ENCODE measurements at places on chromosomes 5 and 9.

- no peak for DNase-seq
Observed at GRCh38 chr5:151284392-151284967, 19.1 kb downstream of the SLC36A3 start.

GRCh38 chr5:164256351-164256750, 750.9 kb downstream of the MAT2B start:
- no peak for DNase-seq

DNA sequence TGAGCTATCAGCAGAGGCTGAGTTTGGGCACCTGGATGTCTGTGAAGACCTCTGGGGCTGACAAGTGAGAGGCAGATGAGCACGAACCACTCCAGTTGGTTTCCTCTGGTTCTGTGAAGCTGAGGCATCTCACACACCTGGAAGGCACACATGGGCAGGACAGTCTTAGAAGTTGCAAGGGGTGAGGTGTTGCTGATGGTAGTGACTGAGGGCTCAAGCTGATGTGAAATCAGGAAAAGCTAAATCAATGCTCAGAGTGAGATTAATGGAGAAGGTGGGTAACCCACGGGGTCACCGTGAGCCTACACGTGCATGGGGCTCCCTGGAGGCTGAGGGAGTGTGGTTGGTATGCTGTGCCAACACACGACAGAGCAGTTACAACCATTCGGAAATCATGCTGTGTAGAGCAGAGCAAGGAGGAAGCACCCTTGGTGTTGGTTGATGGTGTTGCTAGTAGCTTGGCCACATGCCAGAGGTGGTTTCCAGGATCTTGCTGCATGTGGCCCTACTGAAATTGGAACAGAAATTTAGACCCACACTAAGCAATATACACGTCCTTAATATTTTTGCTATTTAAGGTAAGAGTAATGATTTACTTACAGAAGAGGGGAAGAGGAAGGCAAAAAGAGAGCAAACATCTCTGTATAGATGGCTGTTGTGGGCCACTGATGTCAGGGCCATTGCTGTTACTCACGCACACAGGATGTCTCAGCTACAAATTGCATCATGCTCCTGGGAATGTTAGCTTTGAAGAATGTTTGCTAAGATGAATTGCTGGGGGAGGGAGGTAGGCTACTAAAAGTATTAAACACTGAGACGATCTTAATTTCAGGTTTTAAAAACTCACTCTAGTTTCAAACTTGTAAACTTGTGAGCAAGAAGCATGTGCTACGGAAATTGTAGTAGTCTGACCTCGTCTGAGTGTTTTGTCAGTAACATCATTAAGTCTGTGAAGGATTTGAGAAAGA, 170.5 kb downstream of the ARHGEF28 start:
- DNase-seq = no peak

GRCh38 chr5:135439231-135440205, 7.6 kb downstream of the DCANP1 start:
- no peak for DNase-seq

DNA sequence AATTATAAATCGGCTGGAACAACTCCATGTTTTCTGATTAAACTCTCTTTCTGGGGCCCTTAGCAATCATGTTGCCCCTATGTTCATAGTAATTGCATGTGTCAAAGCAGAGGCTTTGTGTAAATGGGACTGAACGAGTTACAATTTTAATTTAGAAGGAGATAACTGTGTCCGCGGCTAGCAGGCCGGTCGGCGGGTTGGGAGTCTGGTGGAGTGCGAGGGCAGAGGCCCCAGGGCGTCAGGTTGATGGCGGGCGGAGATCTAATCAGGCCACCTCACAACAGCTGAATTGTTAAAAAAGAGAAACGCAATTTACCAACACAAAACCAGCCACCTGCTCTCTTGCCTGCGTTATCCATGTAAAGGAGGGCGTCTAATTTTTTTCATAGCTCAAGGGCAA, 134.9 kb upstream of the LPCAT1 start:
- no peak for DNase-seq

DNA sequence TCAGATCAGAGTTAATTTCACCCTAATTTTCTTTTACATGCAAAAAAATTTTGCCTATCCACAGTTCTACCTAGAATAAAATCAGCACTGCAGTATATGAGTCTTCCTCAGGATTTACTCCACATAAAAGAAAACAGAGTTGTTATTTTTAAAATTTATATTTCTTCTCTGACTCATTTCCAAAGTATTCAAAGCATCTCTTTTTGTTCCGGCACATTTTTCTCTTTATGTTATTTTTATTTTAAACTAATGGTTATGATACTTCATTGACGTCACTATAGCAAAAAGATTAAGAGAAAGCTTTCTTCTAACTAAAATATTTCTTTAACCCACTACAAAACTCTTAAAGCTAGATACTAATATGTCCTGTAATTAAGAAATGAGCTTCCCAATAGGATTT, 590.4 kb downstream of the PRELID2 start:
- no peak for DNase-seq

DNA sequence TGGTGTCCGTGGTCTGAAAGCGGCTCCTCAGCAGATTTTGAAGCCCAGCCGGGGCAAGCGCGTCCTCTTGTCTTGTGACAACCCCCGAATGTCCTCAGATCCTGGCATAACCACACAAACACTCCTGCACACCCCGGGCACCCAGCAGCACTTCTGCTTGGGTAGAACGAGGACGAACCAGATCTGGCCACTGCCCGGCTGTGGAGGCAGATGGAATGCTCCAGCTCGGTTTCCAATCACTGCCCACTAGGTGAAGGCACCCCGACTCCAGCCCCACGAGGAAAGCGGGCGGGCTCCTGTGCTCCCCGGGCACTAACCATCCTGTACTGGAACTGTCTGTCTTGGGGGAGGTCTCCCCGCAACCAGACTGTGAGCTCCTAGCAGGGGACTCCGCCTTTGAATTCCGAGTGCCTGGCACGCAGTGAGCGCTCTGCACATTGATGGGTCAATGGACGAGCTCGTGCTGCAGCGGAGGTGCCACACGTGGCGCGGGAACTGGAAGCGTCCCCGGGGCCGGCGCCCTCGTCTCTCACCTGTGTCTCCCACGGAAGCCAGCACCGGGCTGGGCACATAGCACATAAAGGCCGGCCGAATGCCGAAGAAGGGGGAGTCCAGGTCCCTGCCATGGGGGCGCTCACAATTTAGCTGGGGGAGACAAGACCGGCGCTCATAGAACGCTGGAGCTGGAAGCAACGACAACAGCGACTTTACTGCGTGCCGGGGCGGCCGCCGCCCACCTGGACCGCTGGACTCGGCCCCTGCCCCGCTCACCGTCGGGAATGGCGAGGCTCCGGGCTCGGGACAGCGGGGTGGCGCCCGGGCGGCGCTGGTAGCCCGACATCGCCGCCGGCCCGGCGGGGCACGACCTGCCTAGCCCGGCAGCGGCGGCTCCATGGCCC, 608 bp downstream of the ENTR1 start:
- no peak for DNase-seq

DNA sequence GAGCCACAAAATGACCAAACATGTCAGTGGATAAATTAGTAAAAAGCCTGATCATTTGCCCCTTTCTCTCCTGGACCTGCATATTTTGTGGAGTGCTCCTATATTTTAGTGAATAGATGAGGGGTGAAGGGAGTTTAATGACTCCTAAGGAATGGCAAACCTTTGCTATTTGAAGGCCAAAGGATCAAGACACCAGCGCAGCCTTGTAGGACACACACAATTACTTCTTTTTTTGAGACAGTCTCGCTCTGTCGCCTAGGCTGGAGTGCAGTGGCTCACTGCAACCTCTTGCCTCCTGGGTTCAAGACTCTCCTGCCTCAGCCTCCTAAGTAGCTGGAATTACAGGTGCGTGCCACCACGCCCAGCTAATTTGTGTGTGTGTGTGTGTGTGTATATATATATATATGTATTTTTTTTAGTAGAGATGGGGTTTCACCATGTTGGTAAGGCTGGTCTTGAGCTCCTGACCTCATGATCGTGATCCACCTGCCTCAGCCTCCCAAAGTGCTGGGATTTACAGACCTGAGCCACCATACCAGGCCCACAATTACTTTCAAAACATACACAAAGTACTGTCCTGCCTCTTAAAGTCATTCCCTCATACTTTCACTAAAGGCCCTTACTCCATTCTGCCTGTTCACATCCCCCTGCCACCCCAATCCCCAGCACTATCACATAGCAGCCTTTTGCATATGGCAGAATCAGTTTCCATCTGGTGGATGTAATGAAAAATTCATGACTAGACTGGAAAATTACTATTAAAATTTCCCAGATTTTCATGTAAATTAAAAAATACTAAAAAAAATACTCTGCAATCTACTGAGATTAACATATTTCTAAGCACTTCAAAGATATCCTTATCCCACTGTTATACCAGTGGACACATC, 60.4 kb downstream of the CSNK1A1 start:
- no peak for DNase-seq

DNA sequence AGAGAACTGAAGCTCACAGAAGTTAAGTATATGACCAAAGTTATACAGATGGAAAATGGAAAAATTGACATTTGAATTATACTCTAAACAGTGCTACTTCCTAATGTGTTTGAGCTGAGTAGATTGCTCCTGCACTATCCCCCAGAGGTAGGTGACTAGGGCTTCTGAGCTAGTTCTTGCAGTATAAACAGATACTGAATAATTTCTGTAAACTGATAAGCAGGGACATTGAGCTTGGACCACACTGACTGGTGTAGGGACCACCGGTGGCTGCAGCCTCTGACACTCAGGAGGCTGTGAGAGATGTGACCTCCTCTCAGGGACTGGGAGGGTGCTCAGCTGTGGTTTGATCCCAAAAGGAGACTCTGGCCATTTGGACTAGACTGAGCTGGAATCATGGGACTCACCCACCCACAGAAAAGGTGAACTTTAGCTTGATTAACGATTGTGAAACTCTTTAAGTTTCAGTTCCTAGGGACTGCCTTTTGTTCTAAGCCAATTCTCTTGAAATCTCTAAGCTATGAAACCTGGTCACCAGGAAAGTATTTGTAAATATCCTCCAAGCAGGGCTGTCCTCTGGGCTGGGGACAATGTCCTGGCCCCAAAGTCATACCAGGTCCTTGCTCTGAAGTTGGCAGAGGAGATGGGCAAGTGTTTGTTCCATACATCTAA, 291.5 kb downstream of the SEC61B start:
- no peak for DNase-seq

- peak; percentile 10 for DNase-seq
Observed at GRCh38 chr5:7745882-7746610, 104.9 kb downstream of the CFAP90 start.

GRCh38 chr9:126150411-126151030, 176.1 kb upstream of the MVB12B start:
- no peak for DNase-seq

- no peak for DNase-seq
Observed at GRCh38 chr5:93603078-93603792, 20.2 kb downstream of the NR2F1 start.

- no peak for DNase-seq
Observed at GRCh38 chr9:86843206-86843605, 104.1 kb downstream of the GAS1 start.

DNA sequence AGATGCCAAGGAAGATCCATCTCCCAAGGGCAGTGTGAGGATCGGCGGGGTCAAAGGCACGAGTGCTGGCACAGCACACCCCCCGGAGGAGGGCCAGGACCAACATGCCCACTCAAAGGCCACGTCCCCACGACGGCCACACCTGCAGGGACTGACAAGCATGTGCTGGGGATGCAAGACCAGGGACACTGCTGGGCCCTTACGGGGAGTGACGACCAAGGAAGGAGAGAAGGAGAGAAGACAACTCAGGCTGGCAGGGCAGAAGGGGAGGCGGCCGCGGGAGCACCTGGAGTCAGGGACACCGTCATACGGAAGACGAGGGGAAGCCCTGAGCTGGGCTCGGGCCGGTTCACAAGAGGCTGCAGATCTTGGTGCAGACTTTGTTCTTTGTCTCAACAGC, 10.4 kb downstream of the QSOX2 start:
- no peak for DNase-seq

- no peak for DNase-seq
Observed at GRCh38 chr5:135208903-135209721, 175.1 kb upstream of the PITX1 start.

DNA sequence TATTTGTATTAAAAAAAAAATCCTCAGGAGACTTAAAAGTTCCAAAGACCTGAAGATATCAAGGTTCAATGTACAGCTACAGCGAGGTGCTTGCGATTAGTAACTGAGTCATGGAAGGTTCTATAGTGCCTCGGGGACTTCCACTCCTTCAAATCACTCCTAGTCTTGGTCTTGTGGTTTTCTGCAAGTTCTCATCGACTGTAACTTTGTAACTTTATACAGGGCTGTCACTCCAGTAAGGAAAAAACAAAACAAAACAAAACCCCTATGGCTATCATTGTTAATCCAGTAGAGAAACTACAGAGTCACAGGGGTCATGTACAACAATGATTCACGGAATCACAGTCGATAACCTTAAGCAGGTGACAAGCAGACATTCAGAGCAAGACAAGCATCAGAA, 39.8 kb upstream of the SELENOP start:
- no peak for DNase-seq

DNA sequence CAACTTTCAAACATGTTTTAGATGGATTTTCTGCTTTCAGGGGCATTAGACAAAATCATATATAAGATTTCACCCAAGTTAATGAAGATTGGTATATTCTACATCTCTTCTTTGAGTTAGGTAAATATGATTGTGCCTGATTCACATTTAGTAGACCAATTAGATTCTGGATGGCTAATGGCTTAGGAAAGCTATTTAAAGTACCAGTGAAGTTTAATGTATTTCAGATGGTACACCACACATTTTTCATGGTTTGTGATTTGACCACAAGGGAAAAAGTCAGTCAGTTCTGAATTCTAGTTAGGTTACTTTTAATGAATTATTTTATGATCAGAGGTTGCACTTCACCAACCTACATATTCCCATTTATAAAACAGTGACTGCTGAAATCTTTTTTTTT, 409.7 kb downstream of the ADGRV1 start:
- DNase-seq = no peak

DNA sequence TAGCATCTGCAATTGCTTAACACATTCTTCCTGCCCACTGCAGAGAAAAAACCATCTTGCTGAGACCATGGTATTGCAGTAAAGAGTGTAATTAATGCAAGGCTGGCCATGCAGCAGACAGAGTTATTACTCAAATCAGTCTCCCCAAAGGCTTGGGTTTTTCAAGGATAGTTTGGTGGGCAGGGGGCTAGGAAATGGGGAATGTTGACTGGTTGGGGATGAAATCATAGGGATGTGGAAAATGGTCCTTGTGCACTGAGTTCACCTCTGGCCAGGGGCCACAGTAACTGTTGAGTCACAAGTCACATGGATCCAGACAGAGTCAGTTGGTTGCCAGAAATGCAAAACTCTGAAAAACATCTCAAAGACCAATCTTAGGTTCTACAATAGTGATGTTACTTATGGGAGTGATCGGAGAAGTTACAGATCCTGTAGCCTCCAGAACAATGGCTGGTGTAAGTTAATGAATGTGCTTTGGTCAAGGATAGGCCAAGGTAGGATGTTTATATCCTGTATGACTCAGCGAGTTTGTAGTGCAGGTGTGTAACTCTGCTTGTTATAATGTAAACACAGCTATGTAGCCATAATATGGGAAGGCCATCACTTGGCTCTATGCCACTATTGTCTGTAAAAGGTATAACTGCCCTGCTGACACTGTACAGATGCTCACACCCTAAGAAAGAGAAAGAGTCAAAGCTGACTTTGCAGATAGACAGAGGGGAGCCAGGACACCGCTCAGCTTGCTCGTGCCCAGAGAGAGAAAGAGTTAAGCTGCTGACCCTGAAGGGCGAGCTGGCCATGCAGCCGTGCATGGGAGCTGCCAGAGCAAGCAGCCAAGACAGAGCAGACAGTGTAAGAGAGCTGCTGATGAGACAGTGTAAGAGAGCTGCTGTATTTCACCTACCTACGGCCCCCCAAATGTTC, 27.2 kb downstream of the C9orf152 start:
- DNase-seq = no peak

GRCh38 chr5:137822158-137822764, 45.4 kb upstream of the MYOT start:
- DNase-seq = no peak

Measured in NCI-H187 treated with DMSO at 0.1 percent for 48 hours (cell line).